ENCODE measurements at places on chromosomes 6 and 20.

DNA sequence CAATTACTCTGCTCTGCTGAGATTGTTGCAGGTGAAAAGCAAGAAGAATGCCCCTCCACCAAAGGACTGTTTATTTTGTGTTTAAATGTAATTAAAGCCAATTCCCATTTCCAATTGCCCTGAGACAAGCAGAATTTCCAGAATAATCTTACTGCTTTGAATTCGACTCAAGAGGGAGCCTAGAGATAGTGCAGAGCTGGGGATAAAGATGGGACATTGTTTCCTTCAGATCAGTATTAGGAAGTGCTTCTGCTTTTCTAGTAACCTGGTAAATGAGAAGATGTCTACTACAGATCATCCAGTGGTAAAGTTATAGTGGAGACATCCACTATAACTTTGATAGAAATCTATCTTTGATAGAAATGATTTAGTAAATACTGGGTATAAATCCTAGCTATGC, 326.9 kb downstream of the UBE3D start:
- DNase-seq = no peak

DNA sequence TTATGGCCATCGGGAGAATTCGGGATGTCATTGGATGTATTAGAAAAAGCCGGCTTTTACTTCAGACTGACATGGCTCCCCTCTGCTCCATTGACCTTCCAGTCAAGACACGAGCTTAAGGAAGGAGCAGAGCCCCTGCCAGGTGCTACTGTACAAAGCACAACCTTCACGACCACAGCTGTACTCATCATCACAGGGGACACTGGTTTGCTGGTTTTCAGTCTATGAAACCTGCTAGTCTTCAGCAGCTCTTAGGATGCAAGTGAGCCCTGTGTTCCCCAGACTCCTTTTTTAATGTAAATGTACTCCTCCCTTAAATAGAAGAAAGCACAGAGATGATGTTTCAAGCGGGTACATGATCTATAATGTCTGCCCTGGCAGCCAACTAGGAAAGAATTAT, 1.9 kb upstream of the TRAPPC3L start:
- DNase-seq = no peak

DNA sequence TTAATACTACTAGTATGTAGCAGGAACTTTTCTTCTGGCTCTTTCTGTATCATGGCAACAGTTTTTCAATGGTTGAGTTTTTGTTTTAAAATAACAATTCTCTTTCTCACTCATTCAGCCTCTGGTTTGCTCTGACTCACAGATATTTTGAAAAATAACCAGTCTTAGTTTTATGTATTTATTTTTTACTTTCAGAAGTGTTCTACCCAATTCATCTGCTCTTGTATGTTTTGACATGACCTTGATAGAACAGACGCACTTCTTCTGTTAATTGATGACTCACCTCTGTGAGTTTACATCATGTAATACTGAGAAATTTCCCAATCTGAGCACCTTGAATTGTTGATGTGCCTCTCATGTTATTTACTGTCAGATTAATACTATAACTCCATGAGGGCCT, 178.9 kb downstream of the SASH1 start:
- DNase-seq = no peak

DNA sequence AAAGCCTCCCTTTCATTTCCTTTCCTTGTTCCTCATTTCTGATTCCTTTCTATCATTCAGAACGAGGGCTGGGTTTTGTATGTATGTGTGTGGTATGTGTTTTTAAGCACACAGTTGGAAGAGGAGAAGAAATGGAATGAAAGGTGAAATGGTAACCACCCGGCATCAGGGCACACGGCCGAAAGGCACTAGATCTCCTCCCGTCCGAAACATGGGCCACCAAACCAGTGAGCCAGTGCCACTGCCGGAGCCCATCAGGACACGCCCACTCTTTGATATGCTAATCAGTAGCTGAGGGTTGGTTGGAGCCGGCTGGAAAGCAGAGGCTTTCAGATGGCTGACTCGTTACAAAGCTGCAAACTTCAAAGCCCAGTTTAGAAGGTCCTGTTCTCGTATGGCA, 228.6 kb upstream of the JARID2 start:
- peak; percentile 85 for DNase-seq

- no peak for DNase-seq
Observed at GRCh38 chr6:3072798-3073197, 4.5 kb downstream of the RIPK1 start.

DNA sequence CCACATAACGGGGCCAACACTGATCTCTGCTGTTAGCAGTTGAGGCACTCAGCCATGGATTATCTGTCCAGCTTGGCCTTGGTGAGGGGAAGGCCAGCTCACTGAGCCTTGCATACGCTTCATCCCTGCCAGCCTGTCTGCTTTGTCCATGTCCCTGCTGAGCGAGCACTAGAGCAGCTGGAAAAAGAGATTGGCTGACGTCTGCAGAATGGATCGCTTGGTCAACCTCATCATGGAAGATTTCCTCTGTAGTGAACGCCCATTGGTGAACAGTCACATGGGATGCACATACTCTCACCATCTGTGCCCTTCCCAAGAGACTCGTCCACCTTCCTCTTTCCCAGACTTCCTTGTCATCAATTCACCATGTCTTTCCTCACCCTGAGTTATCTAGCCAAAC, 26.9 kb downstream of the MUC22 start:
- DNase-seq = no peak
